ENCODE measurements at places on chromosomes 16 and 17.

DNA sequence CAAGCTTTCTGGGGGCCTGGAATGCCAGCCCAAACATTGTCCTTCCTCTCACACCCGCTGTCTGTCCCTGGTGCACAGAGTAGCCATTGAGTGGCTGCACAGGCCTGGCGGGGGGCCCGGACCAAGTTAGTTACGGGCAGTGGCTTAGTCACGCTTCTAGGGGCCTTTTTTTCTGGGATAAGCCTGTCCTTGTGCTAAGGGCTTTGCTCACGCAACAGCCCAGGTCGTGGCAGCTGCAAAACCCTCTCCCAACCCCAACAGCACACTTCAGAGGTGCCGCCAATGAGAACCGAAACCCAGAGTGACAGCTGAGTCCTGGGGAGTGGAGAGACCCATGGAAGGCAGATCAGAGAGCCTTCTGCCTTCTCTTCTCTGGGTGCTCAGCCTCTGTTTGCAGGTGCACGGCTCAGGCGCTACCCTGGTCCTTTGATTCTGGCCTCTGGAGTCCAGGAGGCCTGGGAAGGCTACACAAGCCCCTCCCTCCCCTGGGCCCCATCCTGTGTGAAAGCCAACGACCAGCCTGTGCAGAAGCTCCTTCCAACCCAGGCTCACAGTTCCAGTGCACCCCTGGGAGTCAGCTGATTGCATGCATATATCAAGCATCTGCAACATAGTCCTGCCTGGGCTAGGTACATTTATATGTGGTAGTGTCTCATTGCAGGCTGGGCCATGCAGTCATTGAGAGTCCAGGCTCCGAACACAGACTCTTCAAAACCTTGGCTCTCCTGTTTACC lies 9.1 kb downstream of the WSCD1 start:
- DNase-seq: no peak

DNA sequence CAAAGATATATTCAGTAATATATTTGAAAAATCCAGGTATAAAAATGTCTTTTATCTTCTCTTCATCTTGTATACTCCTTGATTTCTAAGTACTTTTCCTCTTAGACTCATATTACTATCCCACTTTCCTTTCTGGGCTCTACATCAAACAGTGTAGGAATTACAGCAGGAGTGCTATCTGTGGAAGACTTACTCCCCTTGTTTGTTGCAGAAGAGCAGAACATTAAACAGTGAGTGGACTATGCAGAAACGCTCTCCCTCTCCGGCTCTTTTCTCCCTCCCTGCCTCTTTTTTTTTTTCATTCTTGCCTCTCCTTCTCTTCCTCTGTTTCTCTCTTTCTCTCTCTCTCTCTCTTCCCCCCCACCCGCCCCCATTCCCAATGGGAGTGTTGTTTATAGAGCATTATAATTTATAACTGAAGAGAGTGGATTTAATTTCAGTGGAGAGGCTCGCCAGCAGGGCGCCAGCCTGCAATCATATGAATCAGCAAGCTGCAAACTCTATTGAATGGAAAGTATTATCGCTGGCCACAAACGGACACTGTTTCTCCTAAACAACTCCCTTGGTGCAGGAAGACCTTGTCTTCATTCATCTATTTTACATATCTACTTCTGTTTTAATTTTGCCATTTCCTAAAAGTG lies 242.3 kb upstream of the TBX2 start:
- DNase-seq: no peak

- DNase-seq: no peak
Measured at GRCh38 chr17:67942810-67943209, 53.5 kb downstream of the C17orf58 start.

DNA sequence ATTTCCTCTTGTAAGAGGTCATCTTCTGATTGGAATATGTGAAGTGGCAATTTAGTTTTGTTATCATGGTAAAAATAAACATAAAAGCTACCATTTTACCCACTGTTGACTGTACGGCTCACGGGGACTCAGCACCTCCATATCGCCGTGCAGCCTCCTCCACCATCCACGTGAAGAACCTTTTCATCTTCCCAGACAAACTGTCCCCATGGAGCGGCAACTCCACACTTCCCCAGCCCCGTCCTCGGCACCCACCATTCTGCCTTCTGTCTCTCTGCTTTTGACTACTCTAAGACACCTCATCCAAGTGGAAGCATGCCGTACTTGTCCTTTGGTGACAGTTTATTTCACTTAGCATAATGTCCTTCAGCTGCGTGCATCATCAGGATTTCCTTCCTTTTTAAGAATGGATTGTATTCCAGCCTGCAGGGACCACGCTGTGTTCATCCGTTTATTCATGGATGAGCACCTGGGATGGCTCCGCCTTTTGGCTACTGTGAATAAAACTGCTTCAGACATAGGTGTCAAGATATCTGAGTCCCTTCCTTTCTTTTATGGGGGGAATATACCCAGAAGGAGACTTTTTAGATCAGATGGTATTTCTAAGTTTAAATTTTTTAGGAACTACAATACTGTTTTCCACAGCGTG lies 14.3 kb downstream of the FBXO31 start:
- no peak for DNase-seq

- no peak for DNase-seq
Measured at GRCh38 chr17:37761059-37761458, 16.2 kb upstream of the HNF1B start.

DNA sequence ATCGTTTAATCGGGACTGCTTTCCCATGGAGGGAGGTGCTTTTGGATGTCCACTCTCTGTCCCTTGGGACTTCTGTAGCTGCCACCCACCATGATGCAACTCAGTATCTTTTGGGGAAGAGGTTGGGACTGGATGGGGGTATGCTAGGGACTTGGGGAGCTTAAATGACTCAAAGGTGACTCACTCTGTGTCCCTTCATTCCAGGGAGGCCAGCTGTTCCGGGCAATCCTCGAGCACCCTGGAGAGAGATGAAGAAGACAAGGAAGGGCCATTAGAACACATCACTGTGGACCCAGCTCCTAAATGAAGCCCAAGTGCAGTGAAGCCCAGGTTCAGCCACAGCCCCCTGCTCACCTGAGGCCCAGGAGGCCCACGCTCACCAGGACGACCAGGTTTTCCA lies 4.6 kb downstream of the COL1A1 start:
- DNase-seq: no peak

GRCh38 chr16:85491798-85492294 lies 121.3 kb upstream of the GSE1 start:
- no peak for DNase-seq

- DNase-seq: no peak
Measured at GRCh38 chr17:68199837-68200688, 47.8 kb upstream of the AMZ2 start.

DNA sequence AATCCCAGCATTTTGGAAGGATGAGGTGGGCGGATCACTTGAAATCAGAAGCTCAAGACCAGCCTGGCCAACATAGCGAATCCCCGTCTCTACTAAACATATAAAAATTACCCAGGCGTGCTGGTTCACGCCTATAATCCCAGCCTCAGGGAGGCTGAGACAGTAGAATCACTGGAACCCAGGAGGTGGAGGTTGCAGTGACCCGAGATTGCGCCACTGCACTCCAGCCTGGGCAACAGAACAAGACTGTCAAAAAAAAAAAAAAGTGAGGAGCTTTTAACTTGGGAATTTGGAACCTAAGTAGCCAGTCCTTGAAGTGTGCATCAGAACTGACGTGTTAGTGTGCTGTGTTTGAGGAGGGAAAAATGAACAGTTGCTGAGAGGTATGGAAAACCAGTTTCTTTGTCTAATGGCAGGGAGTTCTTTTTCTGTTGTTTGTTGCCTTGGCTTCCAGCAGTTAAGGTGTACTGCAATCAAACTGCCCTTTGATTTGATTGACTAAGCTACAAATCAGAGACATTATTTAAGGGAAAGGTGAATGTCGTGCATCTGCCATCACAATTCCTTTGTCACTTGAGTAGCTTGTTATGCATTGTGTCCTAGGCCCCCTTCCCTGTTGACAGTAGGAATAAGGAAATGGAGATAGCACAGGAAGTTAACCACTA lies 8.6 kb upstream of the DUSP14 start:
- no peak for DNase-seq

DNA sequence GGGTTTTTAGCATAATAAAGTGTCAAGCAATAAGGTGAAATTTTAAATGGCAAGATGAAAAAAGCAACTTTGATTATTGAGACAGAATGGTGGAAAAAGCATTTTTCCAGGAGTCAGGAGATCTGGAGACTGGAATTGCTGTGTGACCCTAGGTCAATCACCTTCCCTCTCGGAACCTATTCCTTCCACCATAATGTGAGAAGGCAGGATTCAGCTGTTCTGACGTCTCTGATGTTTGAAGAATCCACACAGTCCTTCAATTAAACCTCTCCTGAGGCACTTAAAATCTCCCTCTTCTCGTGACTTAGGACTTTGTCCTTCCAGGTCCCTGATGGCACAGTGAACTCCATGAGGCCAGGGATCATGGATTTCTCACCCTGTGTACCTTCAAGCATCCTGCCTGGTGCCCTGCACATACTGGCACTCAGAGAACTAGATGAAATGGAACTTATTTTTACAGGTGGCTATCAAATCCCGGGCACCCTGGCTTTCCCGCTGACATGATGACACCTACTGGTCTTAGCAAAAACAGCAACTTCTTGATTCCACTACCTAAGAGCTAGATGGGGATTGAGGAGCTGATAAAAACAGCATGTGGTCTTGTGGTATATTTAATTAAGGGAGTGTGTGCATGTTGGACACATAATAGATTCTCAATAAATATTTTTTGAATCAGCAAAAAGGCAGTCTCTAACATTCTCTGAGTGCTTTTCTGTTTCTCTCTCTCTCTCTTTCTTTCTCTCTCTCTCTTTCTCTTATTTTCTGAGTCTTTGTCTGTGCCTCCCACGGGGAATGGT lies 2.3 kb upstream of the CCDC182 start:
- peak; percentile 35 for DNase-seq

- DNase-seq: no peak
Measured at GRCh38 chr17:55458287-55458900, 36.8 kb upstream of the MMD start.

- no peak for DNase-seq
Measured at GRCh38 chr16:22206842-22207714, 1.0 kb downstream of the EEF2K start.

DNA sequence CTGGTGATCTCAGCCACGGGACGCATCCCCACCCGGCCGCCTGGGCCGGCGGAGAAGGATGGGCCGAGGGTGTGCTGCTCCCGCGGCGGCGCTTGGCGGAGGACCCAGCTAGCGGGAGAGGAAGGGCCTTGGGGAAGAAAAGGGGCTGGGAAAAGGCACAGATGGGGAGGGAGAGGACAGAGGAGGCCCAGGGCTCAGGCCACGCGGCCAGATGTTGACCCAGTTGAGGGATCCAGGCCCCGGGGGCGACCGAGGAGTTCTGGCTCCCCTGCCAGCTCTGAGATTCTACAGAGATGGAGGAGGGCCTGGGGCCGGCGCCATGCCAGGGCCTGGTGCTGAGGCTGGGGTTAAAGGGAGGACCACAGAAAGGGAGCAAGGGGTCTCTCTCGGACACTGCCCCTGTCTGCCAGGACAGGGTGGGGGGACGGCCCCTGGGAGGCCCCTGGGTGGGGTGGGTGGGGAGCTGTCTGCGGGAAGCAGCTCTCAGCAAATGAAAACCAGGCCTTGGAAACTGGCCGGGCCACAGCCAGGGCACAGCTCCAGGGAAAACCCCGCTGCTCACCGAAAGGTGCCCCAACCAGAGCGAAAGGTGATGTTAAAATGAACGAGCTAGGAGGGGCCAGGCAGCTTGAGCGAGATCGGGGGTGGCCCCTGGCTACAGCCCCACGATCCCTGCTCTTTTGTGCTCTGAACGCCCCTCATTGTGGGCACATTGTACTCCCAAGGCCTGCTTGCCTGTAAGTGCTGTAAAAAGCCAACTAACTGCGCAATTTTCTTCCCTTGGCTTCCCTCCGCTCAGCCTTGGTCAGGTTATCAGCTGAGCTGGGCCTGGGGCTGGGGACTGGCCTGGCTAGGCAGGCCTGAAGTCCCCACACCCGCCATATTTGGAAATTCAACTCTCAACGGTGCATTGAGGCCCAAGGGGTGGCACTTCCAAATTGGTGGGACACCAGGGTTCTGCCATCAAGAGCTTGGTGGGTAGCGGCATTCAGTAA lies 191.4 kb downstream of the ZNF423 start:
- no peak for DNase-seq

- no peak for DNase-seq
Measured at GRCh38 chr17:81395600-81396277, 482 bp downstream of the BAHCC1 start.

GRCh38 chr17:64250233-64250835 lies 12.7 kb downstream of the TEX2 start:
- DNase-seq: no peak

DNA sequence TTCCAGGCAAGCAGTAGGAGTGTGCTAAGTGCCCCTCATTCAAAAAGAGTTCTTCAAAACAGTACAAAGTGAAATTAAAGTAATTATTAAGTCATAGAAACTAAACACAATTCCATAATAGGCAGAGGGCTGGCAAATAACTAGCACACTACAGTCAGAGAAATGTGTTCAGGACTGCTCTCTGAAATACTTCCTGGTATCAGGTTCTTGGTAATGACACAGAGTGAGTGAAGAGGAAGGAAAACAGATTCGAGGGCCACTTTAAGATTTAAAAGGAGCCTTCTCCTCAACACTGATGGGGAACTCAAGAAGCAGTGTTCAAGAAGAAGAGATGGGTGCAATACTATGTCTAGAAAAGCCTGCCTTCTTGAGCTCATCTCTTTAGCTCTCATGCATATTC lies 139.2 kb downstream of the TOX3 start:
- DNase-seq: no peak

- no peak for DNase-seq
Measured at GRCh38 chr16:1674306-1674705, 3.8 kb upstream of the JPT2 start.

- no peak for DNase-seq
Measured at GRCh38 chr17:30234964-30235363, 533 bp downstream of the SLC6A4 start.

DNA sequence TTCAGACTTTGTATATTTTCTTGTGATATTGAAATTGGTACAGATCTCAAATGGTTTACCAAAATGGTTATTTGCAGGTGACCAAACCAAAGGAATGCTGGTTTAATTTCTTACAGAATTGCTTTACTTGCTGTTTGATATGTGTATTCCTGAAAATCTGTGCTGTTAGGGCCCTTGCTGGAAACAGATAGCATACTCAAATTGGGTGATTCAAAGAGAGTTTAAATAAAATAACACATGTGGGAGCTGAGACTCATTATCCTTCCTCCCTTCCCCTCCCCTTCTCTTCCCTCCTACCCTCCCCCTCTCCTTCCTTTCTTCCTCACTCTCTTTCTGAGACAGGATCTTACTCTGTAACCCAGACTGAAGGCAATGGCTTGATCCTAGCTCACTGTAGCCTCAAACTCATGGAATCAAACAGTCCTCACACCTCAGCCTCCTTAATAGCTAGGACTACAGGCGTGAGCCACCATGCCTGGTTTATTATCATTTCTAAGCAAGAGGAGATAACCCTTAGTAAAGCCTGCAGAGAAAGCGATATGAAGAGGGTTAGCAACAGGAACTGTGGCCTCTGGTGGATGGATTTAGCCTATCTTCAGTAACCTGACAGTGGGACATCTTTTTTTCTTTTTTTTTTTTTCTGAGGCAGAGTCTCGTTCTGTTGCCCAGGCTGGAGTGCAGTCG lies 141.9 kb downstream of the BCAS3 start:
- no peak for DNase-seq

GRCh38 chr16:56191835-56192634 lies 746 bp downstream of the GNAO1 start:
- no peak for DNase-seq

Measured in iPS DF 6.9 (cell line).